ENCODE measurements at places on chromosomes 3 and 15.

DNA sequence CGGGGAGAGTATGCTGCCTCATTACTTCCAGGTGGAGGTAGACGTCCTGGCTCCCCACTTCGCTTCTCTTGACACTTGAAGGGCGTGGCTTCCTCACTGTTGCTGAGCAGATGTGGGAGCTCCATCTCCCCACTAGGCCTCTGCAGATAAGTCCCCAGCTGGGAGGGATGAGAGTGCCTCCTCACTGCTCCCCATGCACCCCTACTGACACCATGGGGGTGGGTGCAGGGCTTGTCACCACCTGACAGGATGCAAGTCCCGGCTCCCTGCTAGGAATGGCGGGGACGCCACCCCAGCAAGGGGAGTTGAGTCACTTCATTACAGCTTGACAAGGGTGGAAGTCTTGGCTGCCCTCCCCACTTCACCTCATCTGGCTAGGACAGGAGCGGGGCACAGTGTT is 36.8 kb upstream of the ATG7 start:
- no peak for DNase-seq

DNA sequence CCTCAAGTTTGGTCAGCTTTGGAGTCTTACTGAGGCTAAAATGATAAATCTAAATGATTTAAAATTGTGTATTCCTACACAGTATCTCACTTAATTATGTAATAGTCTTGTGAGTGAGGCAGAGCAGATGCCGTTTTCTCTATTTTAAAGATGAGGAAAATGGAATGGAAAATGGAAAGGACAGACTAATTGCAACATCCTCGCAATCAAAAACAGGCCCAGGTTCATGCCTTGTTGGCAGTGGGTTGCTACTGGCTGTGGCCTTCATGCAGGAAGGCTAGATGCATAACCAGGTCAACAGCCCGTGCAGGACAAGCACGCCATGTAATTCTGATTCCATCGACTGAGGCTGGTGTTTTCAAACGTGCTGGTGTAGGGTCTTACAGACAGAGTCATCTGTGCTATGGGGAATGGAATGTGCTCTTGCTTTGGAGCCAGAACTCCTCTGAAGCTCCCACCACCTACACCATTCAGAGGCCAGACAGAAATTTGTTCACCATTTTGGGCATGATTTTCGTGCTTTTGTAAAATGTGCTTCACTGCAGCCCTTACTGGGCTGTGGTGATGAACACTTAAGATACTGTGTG is 37.9 kb downstream of the MLH1 start:
- DNase-seq: no peak

GRCh38 chr15:61206767-61207166 is 22.3 kb downstream of the RORA start:
- DNase-seq: no peak

DNA sequence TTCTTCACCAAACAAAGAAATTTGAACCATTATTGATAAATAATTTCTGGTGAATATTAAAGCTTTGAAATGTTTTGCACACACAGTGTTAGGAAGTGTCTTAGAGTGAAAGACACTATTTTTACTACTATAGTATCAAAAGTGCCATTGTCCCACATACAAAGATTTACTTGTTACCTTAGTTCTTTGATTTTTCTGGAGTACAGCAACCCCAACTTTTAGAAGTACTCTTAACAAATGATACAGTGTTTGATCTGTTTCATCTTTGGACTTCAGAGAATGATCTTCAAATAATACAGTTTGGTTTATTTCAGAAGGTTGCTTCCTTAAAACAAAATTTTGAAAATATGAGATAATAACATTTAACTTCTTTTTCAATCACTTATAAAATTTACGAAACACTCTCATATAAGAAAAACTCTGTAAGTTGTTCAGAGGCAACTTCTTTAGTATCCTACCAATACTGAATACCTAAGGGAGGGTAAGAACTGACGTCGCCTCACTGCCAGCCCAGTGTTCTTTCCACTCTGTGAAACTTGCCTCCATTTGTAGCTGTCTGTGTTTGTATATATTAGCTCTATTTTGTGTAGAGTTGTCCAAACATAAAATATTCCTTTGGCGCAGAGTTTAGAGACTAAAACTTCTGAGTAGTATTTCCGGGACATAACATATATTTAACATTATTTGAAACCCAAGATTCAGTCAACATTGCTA is 464.2 kb downstream of the LPP start:
- DNase-seq: no peak

GRCh38 chr3:97360804-97361203 is 403.8 kb upstream of the ARL6 start:
- DNase-seq: no peak

- no peak for DNase-seq
Observed at GRCh38 chr15:77851691-77852090, 219.0 kb upstream of the LINGO1 start.

DNA sequence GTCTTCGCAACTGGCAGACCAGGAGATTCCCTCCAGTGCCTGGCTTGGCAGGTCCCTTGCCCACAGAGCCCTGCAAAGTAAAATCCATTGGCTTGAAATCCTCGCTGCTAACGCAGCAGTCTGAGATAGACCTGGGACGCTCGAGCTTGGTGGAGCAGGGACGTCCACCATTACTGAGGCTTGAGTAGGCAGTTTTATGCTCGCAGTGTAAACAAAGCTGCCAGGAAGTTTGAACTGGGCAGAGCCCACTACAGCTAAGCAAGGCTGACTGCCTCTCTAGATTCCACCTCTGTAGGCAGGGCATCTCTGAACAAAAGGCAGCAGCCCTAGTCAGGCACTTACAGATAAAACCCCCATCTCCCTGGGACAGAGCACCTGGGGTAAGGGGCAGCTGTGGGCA is 205.0 kb upstream of the MME start:
- no peak for DNase-seq

DNA sequence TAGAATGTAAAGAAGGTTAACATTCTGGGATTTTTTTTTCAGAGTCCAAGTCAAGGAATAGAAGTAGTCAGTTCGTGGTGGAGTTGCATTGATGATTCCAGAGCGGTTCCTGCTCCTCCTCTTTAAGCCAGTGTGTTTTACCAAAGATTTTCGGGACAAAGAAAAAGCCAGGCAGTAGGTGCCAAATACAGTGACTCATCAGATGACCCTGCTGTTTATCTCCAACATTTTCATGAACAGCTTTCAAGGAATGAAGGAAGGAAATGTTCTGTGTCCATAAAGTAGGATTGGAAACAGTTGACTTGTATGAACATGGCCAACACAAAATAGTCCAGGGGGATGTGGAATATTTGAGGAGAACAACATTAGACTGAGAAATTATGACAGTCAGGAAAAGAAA is 142.4 kb upstream of the TMC3 start:
- no peak for DNase-seq

DNA sequence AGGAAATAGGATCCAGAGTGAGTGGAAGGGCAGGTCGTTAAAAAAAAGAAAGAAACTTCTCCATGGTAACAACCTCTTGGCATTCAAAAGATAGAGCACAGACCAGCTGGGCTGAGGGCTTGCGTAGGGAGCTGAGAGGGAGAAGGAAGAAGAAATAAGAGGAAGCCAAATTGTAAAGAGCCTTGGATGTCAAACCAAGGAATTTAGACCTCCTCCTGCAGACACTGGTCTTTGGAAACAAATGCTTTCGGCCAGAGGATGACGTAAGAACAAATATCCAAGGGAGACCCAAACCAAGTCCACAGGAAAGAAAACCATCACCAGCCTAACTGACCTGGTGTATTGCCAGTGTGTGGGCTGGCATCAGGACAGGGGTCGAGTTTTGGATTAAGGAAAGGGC is 155.2 kb downstream of the UACA start:
- no peak for DNase-seq

DNA sequence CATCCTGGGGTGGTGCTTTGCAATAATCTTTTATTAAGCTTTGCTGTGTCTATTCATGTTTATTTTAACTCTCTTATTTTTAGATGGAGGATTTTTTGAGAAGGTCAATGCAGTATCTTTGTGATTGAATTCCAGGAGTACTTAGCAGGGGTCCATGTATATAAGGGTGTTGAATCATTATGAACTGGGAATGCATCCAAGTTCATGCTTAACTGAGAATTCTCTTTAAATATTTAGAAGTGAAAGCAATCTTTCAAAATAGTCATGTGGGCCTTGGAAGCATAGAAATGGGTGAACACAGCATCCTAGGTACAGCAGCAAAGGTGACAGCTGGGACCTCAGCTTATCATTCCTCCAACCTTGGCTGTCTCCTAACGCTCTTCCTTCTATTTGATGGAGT is 27.3 kb downstream of the SPTSSB start:
- no peak for DNase-seq

DNA sequence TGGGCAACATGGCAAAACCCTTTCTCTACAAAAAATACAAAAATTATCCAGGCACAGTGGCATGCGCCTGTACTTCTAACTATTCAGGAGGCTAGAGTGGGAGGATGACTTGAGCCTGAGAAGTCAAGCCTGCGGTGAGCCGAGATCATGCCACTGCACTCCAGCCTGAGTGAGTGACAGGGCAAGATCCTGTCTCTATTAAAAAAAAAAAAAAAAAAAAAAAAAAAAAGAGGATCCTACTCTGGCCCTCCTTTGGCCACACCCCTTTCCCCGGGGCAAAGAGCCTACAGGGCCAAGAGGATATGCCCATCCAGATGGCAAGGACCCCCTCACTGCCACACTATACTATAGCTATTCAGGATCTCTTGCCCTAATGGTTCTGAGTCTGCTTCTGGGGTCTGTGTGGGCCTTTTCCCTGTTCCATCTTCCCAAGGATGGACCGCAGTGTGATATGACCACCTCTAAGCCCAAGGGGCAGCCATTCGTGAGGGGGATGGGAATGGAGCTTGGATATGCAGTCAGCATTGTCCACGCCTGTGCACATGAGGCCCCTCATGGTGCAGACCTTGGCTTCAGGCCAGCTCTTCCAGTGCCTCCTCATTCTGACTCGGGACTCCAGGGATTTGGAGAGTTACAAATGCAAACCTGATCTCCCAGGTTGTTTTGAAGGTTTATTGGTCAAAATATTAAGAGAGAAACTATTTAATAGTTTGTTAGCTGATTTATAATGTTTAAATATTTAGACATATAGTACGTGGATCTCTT is 7.3 kb downstream of the TYRO3 start:
- DNase-seq: no peak

DNA sequence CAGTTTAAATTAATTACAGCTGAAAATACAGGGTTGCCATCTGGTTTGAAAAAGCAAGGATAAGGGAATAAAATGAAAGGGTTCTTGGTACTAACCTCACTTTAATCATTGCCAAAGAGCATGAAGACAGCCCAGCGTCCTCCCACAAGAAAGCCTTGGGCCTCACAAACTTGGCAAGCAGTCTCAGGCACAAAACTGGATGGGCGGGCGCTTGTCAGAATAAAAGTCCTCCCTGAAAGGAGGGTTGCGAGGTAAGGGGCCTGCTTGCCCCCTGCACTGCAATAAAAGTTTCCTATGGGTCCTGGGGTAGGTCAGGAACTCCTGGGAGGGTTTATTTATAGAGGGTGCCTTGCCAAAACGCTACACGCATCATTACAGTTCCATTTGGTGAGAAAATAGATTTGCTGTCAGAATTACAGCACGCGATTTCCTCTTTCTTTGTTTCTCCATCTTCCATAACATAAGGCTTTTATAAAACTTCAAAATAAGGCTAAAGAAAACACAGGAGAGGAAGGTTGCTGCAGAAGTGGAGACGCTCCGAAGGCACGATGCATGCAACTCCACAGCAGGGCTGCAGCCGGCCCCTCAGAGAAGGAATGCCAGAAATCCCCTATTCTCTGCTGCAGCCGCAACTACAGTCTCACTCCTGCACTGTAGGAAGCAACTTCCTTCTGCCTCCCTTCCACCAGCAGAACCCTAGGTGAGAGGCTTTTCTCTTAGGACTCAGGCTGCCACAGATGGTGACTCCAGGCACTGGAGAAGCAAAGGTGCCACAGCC is 61.3 kb downstream of the VGLL4 start:
- DNase-seq: no peak

DNA sequence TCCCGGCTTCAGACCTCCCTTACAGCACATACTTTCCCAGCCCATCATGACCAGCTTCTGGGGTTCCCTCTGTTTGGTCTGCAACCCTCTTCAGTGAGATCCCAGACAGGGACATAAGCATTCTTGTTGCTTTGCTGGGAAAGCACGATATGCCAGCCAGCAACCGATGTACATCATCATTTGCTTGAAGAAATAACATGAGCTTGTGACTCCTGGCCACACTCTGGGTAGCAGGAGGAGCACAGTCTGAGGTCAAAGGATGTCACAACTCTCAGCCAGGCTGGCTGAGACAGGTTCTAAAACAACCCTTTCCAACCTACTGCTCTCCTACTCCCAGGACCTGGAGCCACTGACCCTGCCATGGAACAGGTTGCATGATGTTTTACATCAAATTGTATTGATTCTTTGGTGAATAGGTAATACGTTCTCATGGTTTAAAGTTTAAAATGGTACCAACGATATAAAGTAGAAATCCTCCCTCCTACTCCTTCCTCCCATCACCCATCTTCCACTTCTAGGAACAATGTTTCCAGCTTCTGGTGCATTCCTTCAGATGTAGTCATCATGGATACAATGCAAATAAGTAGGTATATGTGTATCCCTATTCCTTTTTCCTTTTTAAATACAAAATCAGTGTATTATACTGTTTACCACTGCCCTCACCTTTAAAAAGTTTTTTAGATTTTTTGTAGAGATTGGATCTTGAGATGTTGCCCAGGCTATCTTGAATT is 190.3 kb downstream of the OPA1 start:
- DNase-seq: no peak

GRCh38 chr15:58552505-58553364 is 120.9 kb downstream of the LIPC start:
- no peak for DNase-seq

GRCh38 chr15:56948764-56949101 is 30.3 kb downstream of the TCF12 start:
- DNase-seq: no peak

GRCh38 chr3:1172644-1173043 is 79.8 kb downstream of the CNTN6 start:
- no peak for DNase-seq

GRCh38 chr15:101329309-101329863 is 34.3 kb upstream of the SNRPA1 start:
- DNase-seq: no peak

- DNase-seq: no peak
Observed at GRCh38 chr3:94210256-94210655, 147.4 kb downstream of the NSUN3 start.

DNA sequence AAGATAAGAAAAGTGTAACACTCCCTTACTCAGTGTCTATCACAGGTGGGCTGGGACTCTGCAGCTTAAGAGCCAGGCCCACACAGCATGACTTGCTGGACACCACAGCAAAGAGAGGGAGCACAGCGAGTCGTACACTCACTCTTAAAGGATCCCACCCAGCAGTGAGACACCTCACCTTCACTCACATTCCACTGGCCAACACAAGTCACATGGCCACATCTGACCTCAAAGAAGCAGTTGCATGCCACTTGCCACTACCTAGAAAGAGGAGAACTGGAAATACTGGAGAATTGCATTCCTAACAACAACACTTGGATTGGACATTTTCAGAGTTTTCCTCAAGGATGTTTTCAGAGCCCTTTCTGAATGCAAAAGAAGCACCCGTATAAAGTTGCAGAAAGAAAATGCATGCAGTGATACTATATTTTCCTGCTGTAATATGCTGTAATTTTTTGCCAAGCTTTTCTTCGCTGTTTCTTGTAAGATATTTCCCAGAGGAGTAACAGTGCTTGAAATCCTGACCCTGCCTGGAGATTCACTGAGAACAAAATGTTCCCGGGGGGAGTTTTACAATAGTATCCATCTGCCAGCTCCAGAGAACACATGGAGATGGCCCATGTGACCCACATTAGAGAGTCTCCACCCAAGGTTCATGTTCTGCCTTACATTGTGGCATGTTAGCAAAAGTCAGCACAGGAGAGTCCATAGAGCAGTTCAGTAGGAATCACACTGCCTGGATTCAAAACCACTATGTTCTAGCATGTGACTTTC is 42.2 kb downstream of the TRIM42 start:
- DNase-seq: no peak

GRCh38 chr15:81166636-81167305 is 29.9 kb upstream of the IL16 start:
- DNase-seq: no peak

Data from H1 (cell line).